Muscle of arm (tissue), 14 donors: ENCODE measurements at places on chromosomes 4 and X.

- DNase-seq = no peak
These were observed 210.8 kb upstream of the GYPA start for GRCh38 chr4:144351306-144351705.

GRCh38 chrX:6810776-6811175 is 275.9 kb upstream of the VCX3A start:
- DNase-seq = no peak

DNA sequence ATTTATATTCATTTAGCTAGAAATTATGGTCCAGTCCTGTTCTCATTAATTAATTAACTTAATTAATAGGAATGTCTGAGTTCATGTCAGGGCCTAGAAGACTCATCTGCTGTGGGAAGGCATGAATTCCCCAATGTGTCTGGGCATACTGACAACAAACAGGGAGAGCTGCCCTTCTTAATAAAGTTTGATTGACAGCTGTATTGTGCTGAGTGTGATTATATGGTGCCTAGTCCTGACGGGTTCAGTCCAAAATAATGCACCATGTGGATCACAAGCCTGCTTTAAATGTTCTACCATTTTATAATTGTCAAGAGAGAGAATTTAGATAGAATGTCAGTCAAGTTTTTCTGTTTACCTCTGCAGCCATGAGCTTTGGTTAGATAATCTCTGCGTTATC is 34.6 kb downstream of the ANXA10 start:
- DNase-seq = no peak

- DNase-seq = peak; percentile 70
These were observed 10.4 kb downstream of the SLC9B1 start for GRCh38 chr4:103008875-103009729.

DNA sequence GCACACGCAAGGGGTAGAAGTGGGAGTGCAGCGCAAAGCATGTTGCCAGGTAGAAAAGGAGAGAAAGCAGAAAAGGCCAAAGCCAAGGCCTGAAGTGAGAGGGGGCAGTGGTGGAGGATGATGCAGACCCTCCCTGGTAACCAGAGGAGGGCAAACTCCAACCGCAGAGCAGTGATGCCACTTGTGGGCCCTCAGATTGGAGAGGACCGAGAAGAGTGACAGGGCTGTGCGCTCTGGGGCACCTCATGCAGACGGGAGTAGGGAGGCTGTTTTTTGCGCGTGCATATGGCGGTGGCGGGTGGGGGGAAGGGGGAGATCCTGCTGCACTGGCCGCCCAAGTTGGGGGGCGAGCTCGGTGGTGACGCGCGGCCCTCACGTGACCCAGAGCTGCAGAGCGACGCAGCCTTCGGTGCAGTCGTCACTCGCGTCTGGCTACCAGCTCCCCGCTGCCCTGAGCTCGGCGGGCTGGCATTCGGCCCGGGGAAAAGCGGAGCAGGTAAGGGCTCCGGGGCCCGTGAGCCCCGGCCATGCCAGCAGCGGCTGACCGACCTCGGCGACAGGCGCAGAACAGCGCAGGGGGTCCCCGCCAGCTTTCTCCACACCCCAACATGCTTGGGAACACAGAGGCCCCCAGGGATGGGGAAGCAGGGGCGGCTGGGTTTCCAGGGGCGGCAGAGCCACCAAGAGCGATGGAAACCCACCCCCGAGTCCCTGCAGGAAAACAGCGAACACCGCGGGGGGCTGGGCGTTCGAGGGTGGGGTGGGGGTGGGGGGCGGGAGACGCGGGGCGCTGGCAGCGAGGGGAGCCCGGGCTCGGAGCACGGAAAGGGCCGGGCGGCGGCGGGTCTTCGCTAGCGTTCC is at the start of gene BEX3:
Gene BEX3 (plus strand): TSS at position 421 of the 861 bp plus-strand sequence. CDS start 984 bp downstream, outside the sequence.
- peak; percentile 58 for DNase-seq

- DNase-seq = no peak
These were observed 91.8 kb upstream of the PSAPL1 start for GRCh38 chr4:7526491-7526890.

DNA sequence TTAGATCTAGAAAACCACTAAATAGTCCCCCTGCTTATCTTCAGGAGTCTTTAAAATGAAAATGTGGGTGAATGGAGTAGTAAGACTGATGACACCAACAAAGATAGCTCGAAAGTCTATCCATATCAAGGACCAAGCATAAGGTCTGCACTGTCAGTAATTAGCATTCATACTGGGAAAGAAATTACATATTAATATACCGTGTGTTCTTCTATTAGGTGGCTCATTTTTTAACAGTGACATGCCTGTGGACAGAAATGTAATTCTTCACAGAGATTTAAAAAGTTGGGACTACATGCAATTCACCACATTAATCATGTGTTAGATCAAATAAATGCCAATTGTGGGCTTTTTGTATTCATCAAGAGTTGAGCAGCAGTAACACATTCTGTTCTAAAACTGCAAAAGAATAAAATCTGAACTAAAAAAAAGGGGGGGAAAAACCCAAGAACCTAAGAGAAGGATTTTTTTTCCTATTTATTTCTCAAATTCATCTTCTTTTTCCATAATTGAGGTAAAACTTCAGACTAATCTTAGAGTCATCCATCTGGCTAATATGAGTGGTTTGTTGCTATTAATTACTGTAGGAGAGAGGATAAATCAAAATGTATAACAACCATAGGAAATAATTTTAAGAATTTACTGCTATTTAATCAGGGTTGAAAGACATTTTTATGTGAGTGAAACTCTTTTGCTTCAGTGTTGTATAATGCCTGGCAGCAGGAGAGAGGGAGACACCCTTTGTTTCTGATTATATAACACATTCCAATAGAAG is 386.7 kb upstream of the IGFBP7 start:
- DNase-seq = no peak

- no peak for DNase-seq
These were observed 18.8 kb upstream of the RPS6KA3 start for GRCh38 chrX:20285511-20285910.

DNA sequence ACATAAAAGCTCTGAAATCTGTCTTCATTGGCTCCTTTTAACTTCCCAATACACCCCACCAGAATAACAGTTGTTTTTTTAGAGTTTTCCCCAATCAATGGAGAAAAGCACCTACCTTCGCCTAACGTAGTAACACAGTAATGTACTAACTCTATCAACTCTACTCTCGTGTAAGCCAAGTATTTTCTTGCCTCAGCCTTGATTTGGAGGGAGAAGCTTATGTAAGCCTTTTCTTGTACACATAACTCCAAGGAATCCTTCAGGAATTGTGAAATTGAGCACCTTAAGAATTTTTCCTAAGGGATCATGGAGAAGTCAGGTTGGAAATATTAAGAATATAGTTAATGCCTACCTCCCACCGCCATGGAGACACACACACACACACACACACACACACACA is 181.2 kb downstream of the RAPGEF2 start:
- DNase-seq = no peak

GRCh38 chr4:185053746-185054145 is 35.5 kb downstream of the HELT start:
- DNase-seq = no peak

DNA sequence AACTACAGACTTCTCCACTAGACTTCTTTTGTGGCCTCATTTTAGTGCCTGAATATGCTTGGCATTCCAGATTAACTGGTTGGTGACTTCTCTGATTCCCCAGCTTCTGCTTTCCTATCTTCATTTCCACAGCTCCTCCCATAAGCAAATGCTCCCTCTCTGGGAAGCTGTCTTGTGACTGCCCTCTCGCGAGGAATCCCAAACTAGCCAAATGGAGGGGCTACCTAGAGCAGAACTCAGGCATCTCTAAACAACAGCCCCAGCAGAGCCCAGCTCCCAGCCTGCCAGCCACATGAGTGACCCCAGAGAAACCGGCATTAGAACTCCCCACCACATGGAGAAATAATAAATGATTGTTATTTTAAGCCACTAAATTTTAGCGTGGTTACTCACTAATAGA is 7.6 kb upstream of the VEGFD start:
- DNase-seq = no peak

DNA sequence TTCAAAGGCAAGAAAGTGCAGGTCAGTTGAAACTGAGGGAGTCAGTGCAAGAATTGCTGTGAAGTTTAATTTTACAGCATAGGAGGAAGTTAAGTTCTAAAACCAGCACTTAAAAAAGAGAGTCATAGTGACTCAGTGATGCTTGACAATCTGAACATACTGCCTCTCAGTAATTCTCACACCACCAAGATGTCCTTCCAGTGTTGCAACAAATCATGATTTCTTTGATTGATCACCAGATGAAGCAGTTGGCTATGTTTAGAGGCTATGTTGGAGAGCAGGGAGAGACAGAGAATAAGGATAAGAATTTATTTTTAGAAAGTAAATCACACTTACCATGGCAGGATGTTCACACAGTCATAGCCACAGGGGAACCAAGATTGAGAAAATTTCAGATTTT is 13.2 kb downstream of the TRIM2 start:
- DNase-seq = no peak

DNA sequence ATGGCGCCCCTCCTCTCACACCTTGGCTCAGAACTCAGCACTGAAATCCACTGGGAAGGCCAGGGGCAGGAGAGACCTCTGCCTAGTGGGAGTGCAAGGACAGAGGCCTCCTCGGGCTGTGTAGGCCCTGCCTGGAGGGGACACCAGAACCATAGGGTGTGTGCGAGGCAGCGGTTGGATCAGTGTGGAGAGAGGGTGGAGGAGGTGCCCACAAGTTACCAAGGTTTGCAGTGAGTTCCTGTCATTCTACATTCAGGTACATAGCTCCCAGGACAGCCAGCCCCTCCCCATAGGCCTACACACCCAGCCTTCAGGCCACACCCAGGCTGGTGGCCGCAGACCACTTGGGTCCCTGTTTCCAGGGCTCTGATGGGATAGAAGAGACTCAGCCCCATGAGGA is 19.2 kb upstream of the SPON2 start:
- DNase-seq = no peak

GRCh38 chr4:159104694-159105414 is 2.0 kb downstream of the RAPGEF2 start:
- DNase-seq = no peak

DNA sequence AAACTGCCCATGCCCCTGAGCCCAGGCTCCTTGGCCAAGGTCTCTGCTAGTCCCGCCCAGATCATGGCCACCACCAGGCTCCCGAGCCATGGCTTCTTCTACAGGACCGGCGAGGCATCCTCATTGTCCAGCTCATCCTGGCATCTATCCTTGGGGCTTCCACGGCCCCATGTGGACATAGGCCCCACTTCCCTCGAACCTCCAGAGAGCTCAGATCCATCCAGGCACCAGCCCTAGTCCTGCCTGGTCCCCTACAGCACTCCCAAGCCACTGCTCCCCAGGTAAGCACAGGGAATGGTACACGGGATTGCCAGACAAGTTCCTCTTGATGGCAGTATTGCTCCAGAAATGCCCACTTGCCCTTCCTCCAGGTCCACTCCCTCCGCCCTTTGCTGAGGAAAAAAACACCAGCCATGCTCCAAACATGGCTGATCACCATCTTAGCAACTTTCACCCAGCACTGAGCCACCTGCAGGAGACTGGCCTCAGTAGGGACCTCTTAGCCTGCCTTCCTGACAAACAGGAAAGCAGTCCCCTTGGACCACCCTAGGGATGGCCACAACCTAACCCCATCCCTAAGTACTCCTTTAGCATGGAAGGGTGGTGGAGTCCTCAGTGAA is 272.1 kb upstream of the AGTR2 start:
- DNase-seq = peak; percentile 78

- peak; percentile 56 for DNase-seq
These were observed 12.5 kb downstream of the RFC1 start for GRCh38 chr4:39353478-39354253.

- DNase-seq = no peak
These were observed 105.1 kb downstream of the CLDN22 start for GRCh38 chr4:183214912-183215488.

GRCh38 chrX:153642655-153643430 is 4.2 kb upstream of the DUSP9 start:
- DNase-seq = no peak

DNA sequence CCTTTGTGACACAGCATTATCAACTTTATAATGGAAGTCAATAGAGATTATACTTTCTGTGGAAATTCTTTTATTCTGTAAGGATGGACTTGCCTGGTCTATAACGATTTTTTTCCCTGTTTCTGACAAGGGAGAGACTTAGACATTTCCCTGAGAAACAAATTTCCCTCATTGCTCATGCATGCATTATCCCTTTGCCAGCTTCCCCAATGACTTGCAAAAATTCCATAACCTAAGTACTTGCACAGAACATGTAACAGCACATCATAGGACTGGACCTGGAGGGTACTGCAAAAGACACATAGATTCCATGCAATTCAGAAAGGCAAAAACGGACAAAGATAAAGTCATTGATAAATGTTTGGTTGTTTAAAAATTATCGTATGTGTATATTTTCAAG is 166.7 kb downstream of the FHIP1A start:
- no peak for DNase-seq

- peak; percentile 24 for DNase-seq
These were observed 805 bp downstream of the ATP8A1 start for GRCh38 chr4:42655921-42656678.

DNA sequence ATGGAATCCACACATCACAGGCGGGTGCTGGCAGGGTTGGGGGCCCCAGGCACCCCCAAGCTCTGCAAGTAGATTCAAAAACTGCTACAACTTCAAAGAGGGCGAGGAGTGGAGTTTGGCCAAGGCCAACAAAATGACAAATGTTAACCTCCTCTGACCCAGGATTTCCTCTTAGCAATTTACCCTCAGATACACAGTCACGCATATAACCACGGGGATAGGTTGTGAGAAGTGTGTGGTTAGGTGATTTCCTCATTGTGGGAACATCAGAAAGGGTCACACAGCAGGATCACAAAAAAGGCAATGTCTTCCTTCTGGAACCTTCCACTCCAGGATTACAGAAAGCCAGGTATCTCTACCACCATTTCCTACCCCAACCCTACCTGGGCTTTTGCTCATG is 62.4 kb downstream of the C4orf50 start:
- DNase-seq = no peak

- DNase-seq = no peak
These were observed 147.9 kb downstream of the CHIC2 start for GRCh38 chr4:53916431-53916889.

DNA sequence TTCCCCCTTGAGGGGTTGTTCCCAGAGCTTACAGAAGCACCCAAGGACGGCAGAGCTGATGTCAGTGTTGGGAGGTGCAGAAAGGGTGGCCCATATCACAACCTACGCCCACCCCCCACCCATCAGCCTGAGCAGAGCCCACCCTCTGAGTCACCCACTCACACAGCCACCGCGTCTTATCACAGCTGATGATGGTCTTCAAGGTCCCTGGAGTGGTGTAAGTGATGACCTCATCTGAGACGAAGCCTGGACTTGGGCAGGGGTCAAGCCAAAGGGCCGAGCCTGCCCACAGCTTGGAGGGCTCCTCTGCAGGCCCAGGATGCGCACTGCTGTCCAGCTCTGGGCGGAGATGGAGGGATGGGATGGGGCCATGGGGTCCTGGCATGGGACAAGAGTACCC is 3.0 kb upstream of the HTRA3 start:
- no peak for DNase-seq

DNA sequence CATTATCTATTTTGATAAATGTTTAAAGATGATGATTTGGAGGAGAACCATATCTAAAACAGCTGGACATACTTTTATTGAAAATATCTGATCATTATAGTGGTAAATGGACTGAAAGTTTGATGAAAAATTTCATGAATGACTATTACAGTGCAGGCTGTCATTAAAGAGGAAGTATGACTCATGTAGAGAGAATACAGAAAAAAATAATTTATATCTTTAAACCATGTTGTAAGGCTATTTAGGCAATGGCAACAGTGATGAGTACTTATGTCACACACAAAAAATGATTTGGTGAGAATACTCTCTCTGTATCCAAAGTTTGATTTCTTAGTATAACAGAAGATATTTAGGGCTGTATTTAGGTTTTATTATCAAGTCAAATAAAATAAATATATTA is 3.9 kb upstream of the GLRB start:
- no peak for DNase-seq

- peak; percentile 6 for DNase-seq
These were observed 134.5 kb upstream of the IL15 start for GRCh38 chr4:141501931-141502330.
